Right renal pelvis (tissue), 4 donors: ENCODE measurements at places on chromosomes 16 and 17.

DNA sequence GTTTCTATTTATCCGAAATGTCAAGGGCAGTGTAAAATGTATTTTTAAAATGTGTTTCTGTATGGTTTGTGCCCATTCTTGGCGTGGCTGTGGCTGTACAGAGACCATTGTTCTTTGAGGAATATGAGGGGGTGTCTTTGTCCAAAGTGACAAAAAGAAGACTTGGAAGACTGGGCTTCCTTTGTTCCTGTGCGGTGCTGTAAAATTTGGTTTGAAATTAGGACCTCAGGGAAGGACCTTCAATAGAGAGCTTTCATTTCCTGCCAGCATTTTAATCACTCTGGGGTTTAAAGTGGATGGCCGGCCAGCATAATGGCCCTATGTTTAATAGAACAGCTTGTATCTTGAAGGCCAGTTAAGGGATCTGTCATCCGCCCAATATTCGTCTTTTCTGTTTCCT, 190.1 kb upstream of the TBX2 start:
- DNase-seq, result no peak

DNA sequence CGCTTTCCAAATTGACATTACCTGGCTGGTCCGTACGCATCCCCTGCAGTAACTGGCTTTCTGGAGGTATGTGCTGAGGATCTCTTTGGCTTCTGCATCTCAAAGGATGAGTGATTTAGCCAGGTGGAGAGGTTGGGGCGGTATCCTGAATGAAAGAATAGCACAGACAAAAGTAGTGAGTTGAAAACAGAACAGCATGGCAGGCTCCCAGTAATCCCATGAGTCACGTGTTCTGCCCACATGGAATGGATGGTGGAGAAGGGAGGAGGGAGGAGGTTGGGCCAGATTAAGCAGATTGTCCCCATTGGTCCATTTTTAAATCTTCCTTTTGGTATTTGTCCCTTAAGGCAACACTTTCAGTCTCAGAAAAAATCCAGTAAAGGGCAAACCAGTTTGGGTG, 176.0 kb downstream of the WWOX start:
- no peak for DNase-seq

DNA sequence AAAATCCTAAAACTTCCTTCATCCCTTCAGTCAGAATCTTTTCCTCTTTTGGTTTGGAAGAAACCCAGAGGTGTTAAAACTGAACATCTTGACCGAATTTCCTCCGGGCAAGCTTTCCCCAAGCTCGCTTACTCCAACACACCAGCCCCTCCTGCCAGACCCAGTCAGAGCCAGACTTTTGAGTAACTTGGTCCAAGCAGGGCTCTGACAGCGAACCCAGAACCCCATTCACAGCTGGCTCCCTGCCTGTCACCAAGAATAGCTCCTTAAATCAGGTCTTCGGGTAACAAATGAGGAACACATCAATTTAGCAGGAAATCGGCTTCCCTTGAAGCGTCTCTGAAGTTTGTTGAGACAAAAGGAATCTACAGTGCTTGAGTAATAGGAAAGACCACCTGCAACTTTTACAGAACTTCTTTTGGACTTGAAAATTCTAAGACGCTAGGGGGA, 27.3 kb downstream of the GAS7 start:
- DNase-seq, result no peak

DNA sequence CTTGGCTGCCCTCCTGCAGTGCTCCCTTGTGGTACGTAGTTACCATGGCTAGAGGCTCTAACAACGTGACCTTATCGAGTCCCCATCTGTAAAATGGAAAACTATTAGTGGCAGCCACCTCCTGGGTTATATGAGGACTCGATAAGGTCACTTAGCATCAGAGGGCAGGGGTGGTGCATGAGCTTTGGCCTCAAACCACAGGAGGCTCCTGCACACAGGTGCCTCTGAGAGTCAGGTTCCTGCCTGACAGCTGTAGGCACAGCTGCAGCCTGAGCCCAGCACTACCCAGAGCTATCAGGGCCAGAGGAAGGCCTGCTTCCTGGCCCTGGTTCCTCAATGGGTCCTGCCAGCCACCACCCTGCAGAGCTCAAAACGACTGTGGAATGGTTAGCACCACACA, 57.2 kb upstream of the SEC14L1 start:
- no peak for DNase-seq

DNA sequence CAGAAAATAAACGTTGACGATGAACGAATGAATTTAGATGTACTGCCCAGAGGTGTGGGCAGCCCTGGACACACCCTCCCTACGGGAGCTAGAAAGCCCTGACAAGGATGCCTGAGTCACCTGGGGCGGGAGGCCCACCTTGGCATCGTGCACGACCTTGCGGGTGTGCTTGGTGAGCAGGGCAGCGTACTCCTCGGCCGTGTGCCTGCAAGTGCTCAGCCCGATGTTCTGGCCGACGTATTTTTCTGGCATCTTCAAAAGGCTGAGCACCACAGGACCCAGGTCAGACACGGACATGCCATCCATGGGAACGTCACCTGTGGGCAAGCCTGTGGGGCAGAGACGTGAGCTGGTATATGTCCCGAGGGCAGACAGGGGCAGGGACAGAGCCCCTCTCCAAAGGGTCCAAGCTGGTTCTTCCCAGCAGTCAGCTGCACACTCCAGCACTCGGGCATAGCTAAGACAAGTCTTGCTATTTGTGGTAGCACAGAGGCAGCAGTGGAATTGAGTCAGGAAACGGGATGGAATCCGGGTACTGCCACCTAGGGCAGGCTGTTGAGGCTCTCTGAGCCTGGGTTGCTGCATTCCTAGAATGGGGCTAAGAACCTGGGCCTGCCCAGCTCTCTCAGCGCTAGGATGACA, 10.8 kb downstream of the NMRAL1 start:
- no peak for DNase-seq

- no peak for DNase-seq
These were observed 15.7 kb downstream of the IL34 start for GRCh38 chr16:70661918-70662641.

- no peak for DNase-seq
These were observed 13.0 kb upstream of the ZCCHC14 start for GRCh38 chr16:87505834-87506233.

GRCh38 chr17:45748731-45749310, 35.3 kb upstream of the CRHR1 start:
- no peak for DNase-seq

DNA sequence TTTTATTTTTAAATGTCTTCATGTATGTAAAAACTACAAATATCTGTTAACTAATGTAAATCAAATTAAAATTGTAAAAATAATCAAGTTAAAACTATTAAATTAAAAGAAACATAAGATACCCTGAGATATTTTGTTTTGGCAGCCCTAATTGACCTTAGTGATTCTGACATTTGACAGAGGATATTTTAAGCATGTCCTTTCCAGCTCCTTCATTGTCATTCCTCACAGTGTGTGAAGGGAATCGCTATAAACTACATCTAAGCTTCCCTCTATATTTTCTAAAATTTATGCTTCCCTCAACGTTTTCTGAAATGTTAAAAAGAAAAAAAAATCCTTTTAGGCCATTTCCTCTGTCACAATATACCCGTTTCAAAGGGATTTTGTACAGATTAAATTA, 20.2 kb downstream of the CEP112 start:
- no peak for DNase-seq

GRCh38 chr17:43767053-43767712, 8.6 kb upstream of the SOST start:
- no peak for DNase-seq

DNA sequence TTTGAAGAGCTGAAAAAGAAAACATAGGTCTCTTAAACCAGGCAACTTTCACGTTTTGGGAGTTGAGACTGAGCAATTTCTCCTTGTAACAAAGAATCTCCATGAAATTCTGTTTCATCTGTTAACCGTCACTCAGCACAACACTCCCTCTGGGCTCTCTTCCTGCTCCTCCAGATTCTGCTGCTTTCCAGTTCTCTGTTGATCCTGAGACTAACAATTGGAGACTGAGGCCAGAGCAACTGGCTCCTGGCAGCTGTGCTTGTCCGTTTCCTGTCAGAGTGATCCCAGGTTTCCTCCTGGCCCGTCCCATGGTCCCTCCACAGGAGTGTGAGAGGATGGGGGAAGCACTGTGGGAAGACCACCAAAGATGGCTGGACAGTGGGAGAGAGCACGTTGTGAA, 32.5 kb downstream of the IST1 start:
- no peak for DNase-seq

- no peak for DNase-seq
These were observed 8.8 kb downstream of the XYLT2 start for GRCh38 chr17:50354776-50355175.

GRCh38 chr17:64218066-64218465, 45.0 kb downstream of the TEX2 start:
- no peak for DNase-seq

DNA sequence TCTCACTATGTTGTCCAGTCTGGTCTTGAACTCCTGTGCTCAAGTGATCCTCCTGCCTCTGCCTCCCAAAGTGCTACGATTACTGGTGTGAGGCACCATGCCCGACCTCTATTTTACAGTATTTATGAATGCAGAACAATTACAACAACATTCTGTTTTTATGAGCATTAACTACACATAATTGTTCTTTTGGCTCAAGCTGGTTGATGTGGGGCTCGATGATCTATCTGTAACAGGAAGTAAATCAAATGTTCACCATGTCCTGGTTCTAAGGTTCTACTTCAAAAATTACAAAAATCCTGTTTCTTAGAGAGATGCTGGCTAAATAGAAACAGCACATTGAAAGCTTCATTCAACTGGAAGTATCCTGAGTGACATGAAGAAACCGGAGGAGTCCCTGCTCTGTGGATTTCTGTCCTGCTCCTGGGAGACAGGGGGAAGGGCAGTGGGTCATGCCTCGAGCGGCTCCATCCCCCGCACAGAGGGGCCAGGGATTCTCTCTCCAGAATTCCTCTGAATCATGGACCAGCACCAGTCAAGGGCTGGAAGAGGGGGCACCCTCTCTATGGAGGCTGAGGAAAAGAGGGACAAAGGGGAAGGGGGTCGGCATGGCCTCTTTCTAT, 31.5 kb downstream of the FA2H start:
- DNase-seq, result no peak

- DNase-seq, result no peak
These were observed 5.4 kb downstream of the EPN3 start for GRCh38 chr17:50537721-50538548.

DNA sequence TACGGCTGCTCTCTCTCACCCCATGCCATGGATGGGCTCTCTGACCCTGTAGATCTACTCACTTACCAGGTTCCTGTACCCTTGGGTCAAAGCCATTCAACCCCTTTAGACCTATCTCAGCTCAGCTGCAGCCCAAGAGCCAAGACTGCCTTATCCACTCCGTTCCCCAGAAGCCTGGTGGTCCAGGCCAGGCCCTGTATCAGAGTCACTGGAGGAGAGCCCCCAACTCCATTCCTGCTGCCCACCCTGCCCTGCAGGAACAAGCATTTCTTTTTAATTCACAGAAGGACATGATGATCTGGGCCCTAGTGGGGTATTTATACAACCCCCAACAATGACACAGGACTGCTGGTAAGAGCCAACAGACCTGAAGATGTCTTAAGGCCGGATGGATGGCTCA, 76.8 kb downstream of the AIPL1 start:
- no peak for DNase-seq

DNA sequence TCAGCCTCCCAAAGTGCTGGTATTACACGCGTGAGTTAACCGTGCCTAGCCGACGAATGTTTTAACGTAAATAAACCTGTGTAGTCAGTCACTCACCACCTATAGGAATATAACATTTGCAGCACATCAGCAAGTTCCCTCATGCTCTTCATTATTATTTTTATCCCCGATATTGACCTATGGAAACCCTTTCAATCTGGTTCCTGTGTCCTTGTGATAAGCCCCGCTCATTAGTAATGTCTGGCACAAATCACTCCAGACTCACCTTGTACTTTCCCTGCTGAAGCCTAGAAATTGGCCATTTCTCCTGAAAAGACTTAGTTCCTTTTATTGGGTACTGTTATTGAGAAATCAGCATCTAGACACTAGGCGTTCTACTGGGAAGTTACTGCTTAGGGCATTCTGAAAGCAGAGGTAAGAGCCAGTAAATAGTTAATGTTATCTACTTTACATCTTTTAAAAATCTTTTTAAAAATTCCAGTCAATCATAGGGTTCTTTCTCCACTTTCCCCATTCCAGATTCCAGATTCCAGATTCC, 1.5 kb upstream of the PHKG2 start:
- no peak for DNase-seq

GRCh38 chr16:66690106-66690847, 6.3 kb downstream of the CMTM4 start:
- no peak for DNase-seq

DNA sequence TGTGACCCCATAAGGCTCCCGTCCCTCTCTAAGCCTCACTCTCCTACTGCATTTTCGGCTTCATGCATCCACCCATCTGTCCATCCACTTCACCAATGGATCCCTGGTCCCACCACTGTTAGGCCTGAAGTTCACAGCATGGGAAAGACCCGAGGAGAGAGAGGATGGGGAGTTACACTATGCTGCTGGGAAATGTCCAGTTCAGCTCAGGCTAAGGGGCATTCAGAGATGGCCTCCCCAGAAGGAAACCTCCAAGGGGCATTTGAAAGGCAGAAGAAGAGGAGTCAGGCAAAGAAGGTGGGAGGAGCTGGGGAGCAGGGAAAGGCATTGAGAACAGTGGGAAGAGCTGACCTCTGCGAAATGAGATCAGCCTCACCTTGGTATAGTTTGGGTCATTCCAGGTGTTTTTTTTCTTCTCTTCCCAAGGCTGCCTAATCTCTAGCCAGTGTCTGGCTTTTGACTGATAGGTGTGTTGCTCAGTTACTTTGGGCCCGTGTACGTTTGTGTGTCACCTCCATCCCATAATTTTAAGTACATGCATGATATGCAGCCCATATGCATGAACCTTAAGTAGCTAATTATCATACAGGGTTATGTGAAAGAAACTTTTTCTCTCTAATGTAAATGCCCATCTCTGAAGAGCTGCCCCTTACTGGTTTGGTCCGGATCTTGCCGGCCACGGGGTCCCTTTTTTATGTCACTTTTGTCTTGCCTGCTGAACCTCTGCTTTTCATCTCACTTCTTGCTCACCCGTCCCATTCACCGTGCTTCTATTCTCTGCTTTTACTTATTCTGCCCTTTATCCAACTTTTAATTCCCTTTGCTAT, 11.6 kb upstream of the DRC7 start:
- no peak for DNase-seq

GRCh38 chr17:7688808-7689316, 585 bp downstream of the WRAP53 start:
- DNase-seq, result no peak

- no peak for DNase-seq
These were observed 41.2 kb downstream of the NFATC3 start for GRCh38 chr16:68126395-68126794.
